CD4-positive, alpha-beta T cell treated with Interleukin-6 for 4 hours (primary cell): ENCODE measurements at places on chromosomes 7 and 10.

DNA sequence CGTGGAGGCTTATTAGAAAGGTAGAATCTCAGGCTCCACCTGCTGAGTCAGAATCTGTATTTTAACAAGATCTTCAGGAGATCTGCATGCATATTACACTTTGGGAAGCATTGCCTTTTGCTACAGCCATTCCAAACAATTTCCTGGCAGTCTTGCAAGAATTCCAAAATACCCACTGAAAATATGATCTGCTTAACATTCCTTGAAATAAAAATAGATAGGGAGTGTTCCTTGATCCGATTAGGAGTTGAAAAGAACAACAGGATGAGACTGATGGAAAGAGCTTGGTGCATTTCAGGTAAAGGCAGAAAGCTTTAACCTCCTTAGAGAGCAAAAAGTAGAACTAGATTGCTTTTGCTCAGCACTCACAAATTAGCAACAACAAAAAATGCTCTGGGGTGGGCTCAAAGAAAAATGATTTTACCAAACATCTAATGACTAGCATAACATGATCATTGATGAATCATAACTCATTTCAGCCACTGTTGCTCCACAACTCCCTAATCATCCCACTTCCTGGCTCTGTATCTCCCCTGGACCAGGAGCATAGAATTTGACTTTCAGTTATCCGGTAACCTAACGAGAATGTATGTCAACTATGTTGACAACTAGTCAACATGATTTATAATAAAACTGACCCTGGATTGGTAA lies 115.2 kb downstream of the RNLS start:
- DNase-seq, result no peak

- no peak for DNase-seq
Observed at GRCh38 chr7:147182874-147183273, 1066.3 kb downstream of the CNTNAP2 start.

DNA sequence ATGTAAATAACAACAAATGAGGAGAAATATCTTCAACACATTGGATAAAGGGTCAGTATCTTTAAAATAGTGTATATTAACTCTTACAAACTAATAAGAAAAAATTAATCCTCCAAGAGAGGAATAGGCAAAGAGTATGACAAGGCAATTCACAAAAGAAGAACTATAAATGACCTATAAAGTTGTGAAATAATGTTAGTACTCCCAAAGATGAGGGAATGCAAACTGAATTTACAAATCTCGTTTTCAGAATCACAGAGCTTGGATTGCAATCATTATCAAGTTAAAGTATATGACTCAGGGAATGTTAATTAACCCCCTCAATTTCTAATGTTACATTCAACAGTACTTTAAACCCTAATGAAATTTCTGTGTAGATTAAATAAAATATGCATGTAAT lies 87.3 kb upstream of the TARP start:
- DNase-seq, result no peak

- DNase-seq, result peak; percentile 69
Observed at GRCh38 chr10:21740989-21741388, 207.0 kb downstream of the MLLT10 start.

DNA sequence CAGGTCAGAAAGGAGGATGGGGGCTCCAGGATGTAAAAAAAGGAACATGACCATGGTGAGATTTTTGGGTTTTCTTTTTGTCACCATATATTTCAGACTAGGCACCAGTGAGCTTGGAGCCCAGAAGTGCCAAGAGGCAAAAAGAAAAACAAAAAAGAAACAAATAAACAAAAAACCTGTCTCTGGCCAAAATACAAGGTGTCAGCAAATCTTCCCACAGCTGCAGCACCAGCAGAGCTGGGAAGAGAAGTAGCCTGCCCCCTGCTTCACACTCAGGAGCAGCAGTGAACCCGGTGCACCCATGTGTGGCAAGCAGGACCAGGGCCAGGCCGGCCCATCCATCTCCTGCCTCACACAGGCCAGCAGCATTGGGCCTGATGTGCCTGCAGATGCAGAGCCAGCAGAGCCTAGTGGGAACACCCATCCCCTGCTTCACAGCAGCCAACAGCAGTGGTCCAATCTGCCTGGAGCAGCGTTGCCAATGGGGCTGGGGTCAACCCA lies 34.7 kb upstream of the C10orf71 start:
- DNase-seq, result no peak

- DNase-seq, result no peak
Observed at GRCh38 chr7:70237831-70238575, 639.7 kb downstream of the AUTS2 start.

DNA sequence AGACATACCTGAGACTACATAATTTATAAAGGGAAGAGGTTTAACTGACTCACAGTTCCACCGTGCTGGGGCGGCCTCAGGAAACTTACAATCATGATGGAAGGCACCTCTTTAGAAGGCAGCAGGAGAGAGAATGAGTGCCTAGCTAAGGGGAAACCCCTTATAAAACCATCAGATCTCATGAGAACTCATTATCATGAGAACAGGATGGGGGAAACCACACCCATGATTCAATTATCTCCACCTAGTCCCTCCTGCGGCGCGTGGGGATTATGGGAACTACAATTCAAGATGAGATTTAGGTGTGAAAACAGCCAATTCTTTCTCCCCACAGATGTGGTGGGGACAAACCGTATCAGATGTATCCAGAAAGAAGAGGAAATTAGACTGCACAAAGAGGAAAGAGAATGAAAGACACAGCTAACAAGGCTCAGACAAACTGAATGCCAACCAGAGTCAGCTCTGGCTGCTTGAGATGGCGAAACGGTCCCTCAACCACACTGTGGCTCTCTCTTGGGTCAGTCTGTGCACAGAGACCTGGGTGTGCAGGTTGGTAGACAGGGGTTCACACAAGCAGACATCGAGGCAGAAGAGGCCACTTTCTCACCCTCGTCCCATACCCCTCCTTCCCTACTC lies 375.6 kb downstream of the SFMBT2 start:
- peak; percentile 8 for DNase-seq

DNA sequence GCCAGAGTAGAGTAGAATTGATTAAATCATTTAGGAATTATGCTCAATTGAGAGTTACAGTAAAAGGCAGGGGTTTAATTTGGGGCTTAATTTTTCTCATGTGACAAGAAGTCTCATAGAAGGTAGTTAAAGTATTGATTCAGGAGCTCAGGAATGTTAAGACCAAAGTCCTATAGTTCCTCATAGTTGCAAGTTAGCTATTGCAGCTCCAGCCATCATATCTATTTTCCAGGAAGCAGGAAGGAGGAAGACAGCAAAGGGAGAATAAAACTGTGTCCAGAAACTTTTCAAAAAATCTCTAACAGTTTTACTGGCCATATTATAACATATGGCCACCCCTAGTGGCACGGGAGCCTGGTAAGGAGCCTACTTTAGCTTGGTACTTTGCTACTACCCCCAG lies 97.0 kb upstream of the RPA3 start:
- no peak for DNase-seq
